ENCODE measurements at places on chromosomes 2 and 18.

DNA sequence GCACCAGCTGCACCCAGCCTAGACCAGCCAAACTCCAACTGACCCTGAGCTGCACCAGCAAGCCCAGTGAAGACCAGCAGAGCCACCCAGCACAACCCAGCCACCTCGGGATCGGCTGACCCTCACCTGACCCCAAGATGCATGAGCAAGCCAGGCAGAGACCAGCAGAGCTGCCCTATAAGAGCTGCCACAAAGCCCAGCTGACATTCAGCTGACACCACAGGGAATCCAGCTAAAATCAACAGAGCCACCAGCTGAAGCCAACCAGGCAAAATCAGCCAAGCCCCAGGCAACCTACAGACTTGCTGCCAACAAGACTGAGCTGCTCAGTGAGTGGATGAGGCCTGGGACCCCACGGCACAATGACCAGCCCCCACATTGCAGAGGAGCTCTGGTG, 54.6 kb downstream of the CYP27C1 start:
- DNase-seq = peak; percentile 30

GRCh38 chr2:148885209-148885608, 10.2 kb downstream of the KIF5C start:
- no peak for DNase-seq

DNA sequence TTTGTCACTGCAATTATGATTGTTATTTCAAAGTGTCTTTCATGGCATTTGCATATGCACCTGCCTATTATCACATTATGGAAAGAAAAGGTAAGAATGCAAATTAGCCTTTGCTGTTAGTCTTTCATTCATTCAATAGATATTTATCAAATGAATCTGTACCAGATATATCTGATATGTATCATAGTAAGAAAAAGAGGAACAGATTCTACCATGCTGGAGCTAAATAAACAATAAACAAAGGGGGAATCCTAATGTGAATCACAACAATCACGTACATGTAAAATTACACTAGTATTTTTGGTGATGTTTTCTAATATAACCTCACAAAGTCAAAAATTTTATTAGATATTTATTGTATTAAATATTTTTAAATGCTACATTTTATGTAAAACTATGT, 446.4 kb downstream of the THSD7B start:
- no peak for DNase-seq

- no peak for DNase-seq
Observed at GRCh38 chr2:98796775-98797544, 66.0 kb upstream of the MGAT4A start.

GRCh38 chr2:55869637-55870325, 53.8 kb downstream of the EFEMP1 start:
- DNase-seq = peak; percentile 88

DNA sequence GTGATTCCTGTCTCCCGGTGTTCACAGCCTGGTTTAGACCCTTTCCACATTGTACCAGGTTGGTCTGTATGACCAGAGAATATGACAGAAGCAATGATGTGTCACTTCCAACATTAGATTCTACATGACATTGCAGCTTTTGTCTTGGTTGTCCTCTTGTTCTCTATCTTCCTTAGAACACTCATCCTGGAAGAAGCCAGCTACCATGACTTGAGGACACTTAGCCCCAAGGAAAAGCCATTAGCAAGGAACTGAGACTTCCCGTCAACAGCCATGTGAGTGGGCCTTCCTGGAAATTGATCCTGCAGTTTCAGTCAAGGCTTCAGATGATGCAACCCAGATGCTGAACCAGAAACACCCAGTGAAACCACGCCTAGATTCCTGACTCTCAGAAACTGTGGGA, 143.3 kb downstream of the MREG start:
- peak; percentile 89 for DNase-seq

DNA sequence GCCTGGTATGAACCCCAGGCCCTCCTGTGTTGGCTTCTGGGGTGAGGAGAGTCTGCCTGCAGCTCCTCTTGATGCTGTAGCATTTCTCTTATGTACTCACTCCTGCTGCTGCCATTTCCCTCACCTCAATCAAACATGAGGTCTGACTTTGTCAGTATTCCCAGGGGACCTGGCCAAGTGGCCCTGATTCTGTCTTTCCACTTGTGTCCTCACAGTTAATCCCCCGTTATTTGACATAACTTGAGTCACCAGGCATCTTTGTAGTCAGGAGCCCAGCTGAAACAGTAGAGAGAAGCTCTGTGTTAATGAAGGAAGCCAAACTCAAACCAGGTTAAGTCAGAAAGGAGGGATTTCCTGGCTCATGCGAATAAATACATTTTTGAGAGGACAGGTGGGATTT, 55.0 kb downstream of the SLC9A2 start:
- DNase-seq = no peak

- no peak for DNase-seq
Observed at GRCh38 chr2:155389224-155389623, 690.7 kb downstream of the KCNJ3 start.

Measured in fibroblast of skin of back (primary cell).